ENCODE measurements at places on chromosomes 16 and 17. TPM values are rescaled to one million over a fixed set of nuclear protein-coding genes. Genes with fewer than 3 reads are reported as not detected.

- DNase-seq, result no peak
Observed at GRCh38 chr17:21174713-21175112, 39.2 kb downstream of the TMEM11 start.

DNA sequence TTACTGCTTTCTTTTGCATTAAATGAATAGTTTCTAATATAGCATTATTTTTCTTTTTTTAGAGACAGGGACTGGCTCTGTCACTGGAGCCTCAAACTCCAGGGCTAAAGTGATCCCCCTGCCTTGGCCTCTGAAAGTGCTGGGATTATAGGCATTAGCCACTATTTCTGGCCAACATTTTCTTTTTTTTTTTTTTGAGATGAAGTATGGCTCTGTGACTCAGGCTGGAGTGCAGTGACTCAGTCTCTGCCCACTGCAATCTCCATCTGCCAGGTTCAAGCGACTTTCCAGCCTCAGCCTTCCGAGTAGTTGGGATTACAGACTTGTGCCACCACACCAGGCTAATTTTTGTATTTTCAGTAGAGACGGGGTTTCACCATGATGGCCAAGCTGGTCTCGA is 2.0 kb upstream of the DUXB start:
- no peak for DNase-seq

GRCh38 chr17:60167065-60167741 is 17.4 kb downstream of the CA4 start:
- no peak for DNase-seq

DNA sequence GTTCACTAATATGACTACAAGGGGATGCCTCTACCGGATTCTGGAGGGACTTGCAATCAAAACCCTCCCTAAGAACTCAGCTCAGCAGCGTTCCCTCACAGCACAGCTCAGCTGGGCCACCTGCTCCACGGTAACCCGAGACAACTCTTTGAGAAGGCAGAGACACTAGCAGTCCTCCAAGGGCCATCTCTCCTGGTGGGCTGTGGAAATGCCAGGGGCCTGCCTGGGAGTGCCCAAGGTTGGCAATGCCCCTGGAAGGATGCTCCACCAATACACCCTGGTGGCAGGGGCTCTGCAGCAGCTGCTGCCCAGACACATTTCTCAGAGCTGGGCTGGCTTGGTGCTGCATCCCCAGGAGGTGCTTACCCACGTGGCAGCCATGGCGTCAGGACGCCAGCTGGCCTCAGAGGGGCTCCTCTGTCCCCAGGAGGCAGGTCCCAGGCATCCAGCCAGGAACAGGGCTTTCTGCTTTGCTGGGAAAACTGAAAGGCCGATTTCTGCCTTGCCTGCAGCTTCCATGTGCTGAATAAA is 16.5 kb downstream of the CDIP1 start:
- DNase-seq, result no peak

GRCh38 chr16:22938647-22939046 is 124.7 kb downstream of the HS3ST2 start:
- DNase-seq, result no peak

GRCh38 chr16:87608400-87608985 is 6.2 kb downstream of the JPH3 start:
- no peak for DNase-seq

- no peak for DNase-seq
Observed at GRCh38 chr17:60075981-60076380, 2.7 kb downstream of the HEATR6 start.

DNA sequence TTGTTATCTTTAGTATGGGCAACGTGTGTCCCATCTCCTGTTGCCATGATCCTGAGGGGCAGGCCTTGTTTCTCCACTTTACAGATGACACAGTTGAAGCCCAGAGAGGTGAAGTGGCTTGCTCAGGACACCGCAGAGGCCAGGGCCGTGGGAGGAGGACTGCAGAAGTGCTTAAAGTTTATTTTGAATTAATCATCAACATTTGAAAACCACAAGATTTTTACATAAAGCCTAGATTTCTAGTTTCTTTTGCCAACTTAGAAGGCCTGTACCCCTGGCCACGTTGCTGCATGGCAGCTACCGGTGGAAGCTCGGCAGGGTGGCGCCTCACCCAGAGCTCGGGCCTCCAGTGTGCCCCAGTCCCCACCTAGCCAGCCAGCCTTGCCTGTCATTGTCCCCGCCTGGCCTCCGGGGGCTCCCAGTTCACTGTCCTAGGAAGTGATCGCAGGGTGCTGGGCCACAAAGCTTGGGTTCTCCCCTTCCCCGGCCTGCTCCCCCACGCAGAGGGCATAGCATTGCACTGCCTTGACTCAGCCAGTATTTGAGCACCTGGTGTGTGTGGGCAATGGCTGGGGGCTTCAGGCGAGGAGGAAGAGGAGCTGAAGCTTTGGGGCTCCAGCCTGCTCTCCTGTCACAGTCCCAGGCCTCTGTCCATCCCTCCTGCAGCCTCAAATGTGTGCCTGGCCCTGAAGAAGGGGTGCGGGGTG is 14.8 kb upstream of the ADCY7 start:
- no peak for DNase-seq

DNA sequence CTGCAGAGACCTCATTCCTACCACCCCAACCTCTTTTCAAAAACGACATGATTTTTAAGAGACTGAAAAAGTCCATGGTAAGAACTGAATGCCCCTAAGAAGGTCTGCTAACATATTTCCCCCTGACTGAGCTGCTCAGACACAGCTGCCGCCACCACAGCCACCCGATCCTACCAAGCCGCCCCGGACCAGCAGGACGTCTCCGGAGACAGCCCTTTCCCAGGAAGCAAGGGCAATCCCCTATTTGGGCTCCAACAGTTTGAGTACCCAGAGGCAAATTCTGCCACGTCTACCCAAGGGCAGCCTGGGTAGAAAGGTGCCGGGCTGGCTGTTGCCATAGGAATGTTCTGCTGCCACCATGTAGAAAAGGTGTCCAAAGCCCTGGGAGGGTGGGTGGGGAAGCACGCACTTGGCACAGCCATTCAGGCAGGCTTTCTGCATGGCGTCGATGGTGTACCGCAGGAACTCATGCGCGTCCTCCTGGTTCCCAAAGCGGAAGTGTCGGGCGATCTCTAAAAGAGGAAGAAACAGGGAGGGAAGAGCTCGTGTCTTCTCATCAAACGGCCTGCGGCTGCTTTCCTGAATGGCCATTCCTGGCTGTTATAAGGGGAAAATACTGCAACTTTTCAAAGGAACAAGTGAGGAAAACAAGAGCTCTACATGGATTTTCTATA is 13.6 kb downstream of the USP36 start:
- DNase-seq, result no peak

DNA sequence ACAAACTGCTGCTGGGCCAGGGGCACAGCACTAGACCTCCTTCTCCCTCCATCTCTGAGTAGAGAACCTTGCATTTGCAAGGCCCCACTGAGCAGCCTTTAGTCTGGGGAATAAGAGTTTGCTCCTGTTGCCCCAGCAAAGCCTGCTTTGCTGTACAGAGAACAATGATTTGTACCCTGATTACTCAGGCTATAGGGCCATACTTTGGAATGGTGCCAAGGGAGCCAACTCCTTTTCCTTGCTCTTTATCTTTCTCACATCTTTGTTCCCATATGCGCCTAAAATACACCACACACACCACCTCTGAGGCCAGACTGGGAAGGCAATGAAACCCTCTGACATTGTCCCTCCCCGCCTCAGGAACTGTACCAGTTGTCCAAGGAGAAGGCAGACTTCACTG is 21.2 kb downstream of the LIG3 start:
- no peak for DNase-seq

DNA sequence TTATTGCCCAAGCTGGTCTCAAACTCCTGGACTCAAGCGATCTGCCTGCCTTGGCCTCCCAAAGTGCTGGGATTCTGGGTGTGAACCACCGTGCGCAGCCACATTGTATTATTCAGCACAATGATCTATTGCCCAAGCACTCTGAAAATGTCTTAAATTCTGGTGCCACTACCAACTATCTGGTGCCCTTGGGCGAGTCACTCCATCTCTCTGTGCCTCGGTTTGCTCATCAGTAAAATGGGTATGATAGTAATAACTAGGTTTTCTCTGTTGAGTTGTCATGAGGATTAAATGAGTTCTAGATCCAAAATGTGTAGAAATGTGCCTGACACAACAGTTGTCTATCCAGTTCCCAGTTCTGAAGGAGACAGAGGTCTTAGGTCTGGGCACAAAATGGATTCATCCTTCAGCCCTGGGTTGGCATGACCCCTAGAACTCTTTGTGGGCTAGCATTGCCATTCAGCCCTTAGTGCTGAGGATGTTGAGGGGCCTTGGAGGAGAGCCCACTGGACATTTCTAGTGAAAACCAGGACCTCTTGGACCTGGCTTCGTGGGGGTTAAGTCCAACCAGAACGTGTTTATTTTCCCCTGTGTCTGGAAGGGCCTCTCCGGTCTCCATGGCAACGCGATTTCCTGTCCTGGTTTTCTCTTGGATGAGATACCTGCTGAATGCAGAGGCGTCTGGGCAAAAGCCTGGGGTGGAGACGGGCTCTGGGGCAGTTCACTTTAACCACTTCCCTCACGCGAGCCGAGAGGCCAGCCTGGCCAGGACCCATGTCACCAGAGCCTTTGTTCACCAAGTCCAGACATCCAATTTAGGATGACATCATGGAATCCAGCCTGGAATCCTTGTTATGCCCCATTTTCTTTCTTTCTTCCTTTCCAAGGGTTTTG is 43.7 kb upstream of the TNRC6A start:
- peak; percentile 41 for DNase-seq

GRCh38 chr17:15332338-15332737 is 9.1 kb downstream of the TEKT3 start:
- no peak for DNase-seq

DNA sequence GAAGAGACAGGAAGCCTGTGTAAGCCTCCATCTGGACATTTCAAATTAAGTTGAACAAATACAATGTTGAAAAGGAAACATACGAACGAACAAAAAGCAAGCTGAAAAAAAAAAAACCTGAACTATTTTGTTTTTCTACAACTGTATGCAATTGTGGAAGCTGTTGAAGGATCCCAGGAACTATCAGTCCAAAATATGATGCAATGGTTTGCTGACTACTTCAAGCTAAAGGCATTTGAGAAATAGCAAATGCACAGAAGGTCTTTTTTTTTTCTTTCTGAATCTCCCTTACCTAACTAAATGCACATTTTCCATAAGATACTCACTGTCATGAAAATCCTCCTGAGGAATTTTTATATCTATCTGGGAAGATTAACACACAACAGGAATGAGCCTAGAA is 40.2 kb downstream of the MAF start:
- DNase-seq, result no peak

- DNase-seq, result no peak
Observed at GRCh38 chr16:10883004-10883403, 6.0 kb downstream of the CIITA start.

The CD79B gene
- total RNA-seq, result 4.3 TPM

The OTOP3 gene
- total RNA-seq, result not detected

The OR1F1 gene
- not detected for total RNA-seq

The ALDH3A1 gene
- 21.2 TPM for total RNA-seq

The TBC1D3L gene
- 7.9 TPM for total RNA-seq

The KRTAP3-2 gene
- total RNA-seq, result not detected

The GRB7 gene
- 0.85 TPM for total RNA-seq

The CRYM gene
- not detected for total RNA-seq

The NT5M gene
- total RNA-seq, result 0.92 TPM

The ZNF200 gene
- total RNA-seq, result 1.2 TPM

The HCRT gene
- total RNA-seq, result not detected

The TRIM72 gene
- 0.07 TPM for total RNA-seq
